Hematopoietic multipotent progenitor cell treated with erythropoietin and hydrocortisone succinate and interleukin-3 and kit ligand, for 15 days (in vitro differentiated cells): ENCODE measurements at places on chromosomes 2 and 18.

DNA sequence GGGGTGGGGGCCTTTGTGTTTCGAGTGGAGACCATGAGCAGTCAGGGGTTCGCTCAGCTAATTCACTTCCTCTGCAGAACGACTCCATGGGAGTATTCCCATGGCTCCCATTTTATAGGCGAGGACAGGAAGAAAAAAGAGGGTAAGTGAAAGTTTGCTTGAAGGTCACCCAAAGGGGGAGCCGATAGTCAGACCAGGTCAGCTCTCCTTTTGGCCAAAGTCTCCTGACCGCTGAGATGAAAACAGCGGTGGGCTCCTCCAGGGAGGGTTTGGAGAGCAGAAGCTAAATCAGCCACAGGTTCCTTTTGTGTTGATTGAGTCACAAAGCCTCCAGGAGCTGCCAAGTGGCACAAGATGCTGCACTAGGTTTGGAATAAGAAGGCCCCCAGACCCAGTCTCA lies 34.1 kb upstream of the CTAGE1 start:
- DNase-seq = no peak

- no peak for DNase-seq
These were observed 117.2 kb downstream of the UXS1 start for GRCh38 chr2:106076941-106077340.

- no peak for DNase-seq
These were observed 1403.6 kb downstream of the SUCLG1 start for GRCh38 chr2:83055376-83056010.

DNA sequence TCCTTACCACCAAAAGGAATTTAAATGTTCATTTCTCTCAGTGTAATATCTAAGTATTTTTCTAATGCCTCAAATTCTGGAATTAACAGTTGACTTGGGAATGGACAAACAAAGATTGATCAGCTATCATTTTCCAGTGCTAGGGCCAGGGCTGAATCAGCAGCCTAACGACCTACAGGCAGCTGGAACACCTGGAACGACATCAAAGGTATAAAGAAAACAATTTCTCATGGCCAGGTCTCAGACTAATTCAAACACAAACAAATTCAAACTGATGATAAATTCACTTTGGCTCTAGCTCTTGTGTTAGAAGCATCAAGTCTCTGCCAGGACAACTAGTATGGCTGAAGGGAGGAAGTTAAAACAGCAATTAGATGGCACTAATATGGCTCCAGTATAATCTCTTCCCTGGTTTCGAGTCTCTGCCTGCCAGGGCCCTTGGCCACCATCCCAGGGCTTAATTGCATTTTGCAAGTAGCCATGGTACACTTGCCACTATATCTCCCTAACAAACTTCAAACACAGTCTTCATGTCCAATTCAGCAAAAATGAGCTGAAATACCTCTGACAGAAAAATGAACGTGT lies 70.2 kb upstream of the FSHR start:
- no peak for DNase-seq
